ENCODE measurements at places on chromosomes 13 and 19.

- no peak for DNase-seq
These were observed 63.9 kb downstream of the ZIC5 start for GRCh38 chr13:99907627-99908026.

DNA sequence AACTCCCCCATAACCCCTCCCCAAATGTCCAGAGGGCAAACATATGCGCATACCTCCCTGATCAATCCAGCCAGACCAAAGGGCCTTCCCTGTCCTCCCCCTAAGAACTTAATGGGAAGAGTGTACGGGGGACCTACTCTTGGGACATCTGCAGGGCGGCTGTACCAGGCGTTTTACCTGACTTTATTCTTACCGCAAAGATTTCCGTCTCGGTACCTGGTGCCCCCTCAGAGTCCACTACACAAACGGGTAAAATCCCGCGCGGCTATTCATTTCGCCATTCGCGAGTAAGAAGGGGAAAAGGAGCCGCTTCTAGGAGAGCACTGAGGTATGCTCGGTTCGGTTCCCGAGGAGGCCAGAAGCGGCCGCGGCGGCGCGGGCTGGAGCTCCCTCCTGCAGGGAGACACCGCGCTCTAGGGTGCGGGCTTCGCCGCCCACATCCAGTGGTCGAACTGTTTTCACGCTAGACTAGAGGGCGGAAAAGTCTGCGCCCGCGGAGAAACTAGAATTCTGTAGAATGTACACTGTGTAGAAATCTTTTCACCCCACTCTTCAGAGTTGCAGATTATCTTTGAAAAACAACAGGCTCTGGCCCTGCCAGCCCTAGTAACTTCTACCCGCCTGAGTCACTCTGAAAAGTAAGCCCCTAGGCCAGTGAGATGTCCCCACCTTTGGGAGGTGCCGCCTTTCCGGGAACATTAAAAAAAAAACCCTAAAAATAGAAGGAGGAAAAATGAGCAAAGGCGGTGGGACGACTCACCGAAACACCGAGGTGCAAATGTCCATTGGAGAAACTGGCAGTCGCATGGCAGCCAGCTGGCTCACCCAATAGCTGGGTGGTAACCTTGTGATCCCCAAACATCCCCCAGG, 3.8 kb upstream of the TSHZ3 start:
- DNase-seq = no peak

GRCh38 chr19:14654786-14655560, 19.7 kb downstream of the ADGRE3 start:
- no peak for DNase-seq

GRCh38 chr13:82477436-82477835, 1404.8 kb downstream of the SLITRK1 start:
- DNase-seq = no peak

DNA sequence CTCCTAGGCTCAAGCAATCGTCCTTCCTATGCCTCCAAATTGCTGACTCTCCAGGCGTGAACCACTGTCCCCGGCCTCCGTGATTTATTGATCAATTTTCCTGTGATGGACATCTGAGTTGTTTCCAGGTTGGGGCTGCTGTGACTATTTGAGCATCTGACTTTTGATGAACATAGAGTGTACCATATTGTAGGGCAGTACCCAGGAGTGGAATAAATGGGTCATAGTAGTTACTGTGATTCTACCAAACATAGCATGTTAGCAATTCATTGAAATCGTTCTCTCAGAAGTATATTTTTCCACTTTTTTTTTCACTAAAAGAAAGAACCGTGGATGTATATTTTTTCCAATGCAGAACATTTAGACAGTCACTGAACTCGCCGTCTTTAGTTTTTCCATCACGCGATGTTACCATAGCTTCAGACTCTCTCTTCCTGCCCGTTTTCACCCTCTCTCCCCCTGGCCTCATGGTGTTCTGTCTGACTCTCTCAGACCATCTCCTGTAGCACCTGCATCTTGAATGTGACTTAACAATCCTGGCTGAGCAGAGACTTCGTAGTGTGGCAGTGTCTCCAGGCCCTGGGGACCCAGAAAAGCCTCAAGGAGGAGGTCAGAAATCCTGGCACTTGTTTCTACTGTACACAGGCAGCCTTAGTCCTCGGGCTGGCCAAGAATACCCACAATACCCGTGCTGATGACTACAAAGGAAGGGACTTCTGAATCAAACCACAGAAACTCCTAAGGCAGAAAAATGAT, 3.2 kb upstream of the RASGRP4 start:
- no peak for DNase-seq

DNA sequence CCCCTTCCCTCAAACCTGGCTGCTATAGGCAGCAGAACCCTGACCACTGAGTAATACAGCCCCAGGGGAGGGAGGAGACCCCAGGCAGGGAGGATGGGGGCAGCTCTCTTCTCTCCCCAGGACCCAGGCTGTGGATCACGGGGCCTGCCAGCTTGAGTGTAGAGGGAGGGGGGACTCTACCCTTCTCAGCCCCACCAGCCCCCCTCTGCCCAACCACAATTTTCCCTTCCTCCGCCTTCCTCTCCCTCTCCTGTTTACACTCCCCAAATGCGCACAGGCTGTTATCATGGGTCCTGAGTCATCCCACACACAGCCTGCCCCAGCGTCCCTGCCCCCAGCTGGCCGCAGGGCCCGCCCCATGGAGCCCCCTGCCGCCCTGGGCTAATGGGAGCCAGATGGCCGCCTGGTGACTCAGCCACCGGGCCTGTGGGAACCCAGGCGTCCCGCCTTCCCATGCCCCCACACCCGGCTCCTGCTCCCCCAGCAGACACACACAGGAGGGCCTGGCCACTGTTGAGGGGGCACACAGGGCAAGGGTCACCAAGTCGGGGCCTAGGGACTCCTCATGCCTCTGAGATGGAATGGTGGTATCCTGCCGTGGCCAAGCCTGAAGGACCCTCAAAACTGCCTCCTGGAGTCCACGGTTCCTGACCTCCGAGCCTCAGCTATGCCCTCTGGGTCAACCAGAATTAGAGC, 13.6 kb downstream of the CCDC97 start:
- DNase-seq = no peak

DNA sequence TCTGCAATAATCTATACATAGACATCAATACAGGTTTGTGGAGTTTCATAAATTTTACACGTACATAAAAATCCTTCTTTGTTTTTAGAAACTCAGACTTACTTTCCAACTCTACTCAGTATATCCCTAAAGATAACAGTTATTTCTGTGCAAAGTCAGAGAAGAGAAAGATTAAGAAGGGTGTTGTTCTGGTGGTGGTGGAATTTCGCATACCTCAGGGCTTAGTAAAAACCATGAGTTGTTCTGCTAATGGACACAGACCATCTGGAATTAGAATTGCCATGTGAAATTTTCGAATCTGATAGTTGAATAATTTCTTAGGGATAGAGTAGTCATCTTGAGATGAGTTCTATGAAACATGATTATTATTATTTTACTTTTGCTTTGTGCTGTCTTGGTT, 102.7 kb downstream of the ZAR1L start:
- no peak for DNase-seq

DNA sequence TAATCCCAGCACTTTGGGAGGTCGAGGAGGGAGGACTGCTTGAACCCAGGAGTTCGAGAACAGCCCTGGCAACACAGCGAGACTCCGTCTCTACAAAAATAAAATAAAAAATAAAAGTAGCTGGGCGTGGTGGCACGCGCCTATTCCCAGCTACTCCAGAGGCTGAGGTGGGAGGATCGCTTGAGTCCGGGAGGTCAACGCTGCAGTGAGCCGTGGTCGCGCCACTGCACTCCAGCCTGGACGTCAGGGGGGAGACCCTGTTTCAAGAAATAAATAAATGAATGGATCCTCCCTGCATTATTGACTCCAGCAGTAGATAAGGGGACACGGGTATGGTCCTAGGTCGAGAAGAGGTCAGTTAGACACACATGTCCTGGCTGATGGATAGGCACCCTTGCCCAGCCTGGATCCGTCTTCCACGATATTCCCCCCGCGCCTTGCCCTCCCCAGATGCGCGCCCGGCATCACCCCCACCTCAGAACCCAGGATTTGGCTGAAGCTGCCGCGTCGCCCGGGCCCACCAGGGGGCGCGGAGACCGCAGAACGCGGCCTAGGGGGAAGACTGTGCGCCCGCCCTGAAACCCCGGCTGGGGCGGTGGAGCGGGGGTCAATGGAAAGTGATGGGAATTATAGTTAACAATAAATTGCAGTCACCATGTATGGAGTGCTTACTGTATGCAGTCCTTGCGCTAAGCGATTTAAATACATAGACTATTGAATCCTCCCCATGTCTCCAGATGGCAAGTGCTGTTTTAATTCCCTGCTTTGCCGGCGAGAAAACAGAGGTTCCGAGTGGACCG, 2.1 kb upstream of the HOOK2 start:
- DNase-seq = peak; percentile 95

DNA sequence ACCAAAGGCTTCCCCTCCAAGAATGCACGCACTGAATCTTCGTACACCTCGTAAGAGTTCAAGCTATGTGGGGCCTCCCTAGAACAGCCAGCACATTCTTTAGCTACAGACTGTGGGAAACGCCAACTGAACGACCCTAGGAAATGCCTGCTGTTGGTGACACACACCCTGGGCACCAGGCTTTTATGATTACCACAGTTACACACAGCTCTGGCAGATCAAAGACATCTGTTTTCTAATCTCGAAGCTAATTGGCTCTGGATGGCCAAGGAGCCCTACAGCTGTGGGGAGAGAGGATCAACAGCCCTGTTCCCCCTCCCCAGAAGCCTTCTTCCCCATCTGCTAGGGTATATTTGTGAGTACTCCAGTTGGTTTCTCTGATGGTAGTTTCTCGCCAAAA, 123.0 kb downstream of the COL4A1 start:
- DNase-seq = no peak

- DNase-seq = no peak
These were observed 27.9 kb downstream of the PLEKHJ1 start for GRCh38 chr19:2207991-2208860.

- DNase-seq = peak; percentile 53
These were observed 1.4 kb downstream of the FFAR1 start for GRCh38 chr19:35348911-35349611.

GRCh38 chr13:45331123-45331619, 9.8 kb downstream of the TPT1 start:
- no peak for DNase-seq
